Urothelium cell line (cell line): ENCODE measurements at places on chromosomes 6 and 20.

DNA sequence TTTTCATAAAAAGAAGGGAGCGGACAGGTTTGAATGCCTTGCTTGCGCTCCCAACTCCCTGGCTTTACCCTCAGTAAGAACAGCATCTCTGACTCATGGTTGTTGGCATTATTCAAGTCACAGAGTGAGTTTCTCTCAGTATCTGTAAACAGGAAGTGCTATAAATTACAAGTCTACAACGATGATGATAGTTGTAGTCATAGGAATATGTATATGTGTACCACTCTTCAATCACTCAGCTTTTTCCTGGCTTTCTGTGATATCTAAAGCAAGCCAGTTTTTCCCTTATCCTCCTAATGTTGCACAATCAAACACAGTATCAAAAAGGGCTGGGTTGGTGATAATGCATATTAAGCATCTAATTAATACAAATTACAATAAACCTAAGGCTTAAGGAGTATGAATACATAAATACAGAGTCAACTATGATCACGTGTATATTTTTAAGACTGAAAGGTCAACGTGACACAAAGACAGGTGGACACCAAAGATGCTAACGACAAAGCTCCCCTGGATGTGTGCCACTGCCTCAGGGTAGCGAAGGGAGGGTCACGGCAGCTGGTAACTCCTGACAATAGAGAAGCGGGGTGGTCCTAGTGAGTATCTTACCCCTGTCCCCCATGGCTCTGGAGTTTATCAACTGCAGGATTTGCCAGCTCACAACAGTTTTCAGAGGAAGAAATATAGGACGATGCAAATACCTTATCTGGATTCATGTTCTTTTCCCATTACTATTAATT lies 202.8 kb downstream of the BTBD9 start:
- DNase-seq = no peak

DNA sequence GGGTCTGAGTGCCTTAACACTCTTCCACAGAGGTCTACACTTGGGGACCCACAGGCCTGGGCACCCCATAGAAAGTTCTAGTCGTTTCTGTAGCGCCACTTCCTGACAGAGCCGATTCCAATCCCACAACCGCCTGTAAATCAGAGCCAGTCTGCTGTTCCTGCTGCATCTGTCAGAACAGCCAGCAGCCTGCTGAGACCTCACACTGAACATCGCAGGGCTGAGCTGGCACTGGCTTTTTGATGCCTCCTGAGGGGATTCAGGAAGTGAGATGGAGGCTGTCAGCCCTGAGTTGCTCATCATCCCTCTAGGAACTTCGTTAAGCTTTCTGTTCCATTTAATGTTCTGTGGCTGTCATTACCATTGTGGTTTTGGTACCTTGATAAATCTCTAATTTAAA lies 48.9 kb downstream of the DCBLD1 start:
- no peak for DNase-seq

DNA sequence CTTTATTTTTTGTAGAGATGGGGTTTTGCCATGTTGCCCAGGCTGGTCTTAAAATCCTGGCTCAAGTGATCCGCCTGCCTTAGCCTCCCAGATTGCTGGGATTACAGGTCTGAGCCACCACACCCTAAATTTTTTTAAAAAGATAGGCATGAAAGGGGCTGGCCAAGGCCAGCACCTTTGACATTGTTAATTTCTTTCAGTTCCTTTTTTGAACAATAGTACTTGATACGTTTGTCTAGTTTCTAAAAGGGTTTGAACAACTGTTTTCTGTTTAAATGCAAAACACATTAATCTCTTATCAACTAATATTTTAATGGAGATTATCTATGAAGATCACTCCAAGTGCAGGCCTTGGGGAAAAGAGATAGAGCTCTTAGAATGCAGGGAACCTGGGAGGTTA lies 37.6 kb upstream of the PTPRK start:
- no peak for DNase-seq

DNA sequence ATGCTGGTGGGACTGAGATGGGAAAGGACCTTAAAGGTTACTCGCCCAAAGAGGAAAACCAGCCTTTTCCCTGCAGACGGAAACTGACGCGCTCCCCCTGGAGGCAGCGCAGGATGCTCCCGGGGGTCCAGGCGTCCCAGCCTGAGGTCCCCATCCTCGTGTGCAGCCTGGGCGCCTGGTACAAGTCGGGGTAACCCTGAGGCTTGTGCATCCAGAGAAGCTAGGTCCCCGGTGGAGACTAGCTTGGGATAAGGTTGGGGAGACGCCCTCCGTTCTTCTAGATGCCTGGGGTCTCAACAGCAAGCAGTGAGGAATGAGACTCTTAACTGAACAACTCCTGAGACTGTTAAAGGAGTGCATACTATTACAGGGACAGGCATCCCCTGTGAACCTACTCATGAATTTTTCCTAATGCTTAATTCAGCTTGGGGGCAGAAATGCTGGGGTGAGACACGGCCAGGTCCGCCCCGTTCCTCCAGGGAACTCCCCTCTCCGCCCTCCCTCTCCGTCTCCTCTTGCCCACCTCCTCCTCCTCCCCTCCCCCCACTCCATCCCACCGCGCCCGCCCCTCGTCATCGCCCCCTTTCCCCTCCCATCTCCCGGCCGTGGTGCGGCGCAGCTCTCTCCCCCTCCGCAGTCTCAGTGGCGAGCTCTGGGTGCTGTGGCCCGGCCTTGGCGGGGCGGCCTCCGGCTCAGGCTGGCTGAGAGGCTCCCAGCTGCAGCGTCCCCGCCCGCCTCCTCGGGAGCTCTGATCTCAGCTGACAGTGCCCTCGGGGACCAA lies at the start of gene PRSS35:
TSS of gene PRSS35 (plus strand) at position 634 of the 781 bp plus-strand sequence. CDS start 10,908 bp downstream, outside the sequence.
- DNase-seq = peak; percentile 61

GRCh38 chr6:31728767-31729514 lies at the start of gene DDAH2:
DDAH2 (minus strand) TSS chr6:31729299; CDS start chr6:31729161, 138 bp downstream.
- no peak for DNase-seq

GRCh38 chr6:22146931-22147701 lies 149.7 kb downstream of the PRL start:
- DNase-seq = no peak

DNA sequence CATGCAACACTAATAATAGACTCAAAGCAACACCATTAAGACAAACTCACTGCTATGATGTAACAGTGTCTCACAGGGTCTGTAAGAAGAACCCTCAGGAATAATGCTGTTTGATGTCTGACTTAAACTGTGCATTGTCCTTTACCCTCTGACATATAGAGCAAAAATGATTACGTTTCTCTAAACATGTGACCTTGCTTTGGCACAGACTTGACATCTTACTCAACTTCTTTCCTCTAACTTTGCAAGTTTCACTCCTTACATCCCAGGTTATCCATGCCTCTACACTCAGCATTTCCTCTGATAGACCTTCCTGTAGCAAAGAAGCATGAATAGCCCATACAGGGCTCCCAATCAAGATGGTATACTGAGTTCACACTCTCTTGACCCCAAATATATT lies 252.7 kb downstream of the UST start:
- DNase-seq = no peak

- no peak for DNase-seq
Measured at GRCh38 chr6:159887146-159887545, 3.6 kb upstream of the MAS1 start.

- peak; percentile 91 for DNase-seq
Measured at GRCh38 chr20:47150403-47151152, 205.9 kb downstream of the ZMYND8 start.

GRCh38 chr6:56962441-56962840 lies 7.5 kb downstream of the BEND6 start:
- DNase-seq = no peak

DNA sequence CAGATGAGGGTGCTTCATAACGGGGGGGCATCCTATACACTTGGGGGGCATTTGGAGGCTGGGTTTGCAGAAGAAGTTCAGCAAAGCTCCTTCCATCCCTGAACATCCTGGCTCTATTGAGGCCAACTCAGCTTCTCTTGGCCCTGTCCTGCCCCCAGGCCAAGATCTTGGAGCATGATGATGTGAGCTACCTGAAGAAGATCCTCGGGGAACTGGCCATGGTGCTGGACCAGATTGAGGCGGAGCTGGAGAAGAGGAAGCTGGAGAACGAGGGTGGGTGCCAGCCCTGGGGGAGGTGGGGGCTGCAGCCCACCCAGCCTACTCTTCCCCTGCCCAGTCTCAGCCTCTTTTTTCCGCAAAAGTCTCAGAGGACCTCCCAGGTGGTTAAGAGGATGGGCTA lies 17.2 kb downstream of the GDAP1L1 start:
- no peak for DNase-seq

DNA sequence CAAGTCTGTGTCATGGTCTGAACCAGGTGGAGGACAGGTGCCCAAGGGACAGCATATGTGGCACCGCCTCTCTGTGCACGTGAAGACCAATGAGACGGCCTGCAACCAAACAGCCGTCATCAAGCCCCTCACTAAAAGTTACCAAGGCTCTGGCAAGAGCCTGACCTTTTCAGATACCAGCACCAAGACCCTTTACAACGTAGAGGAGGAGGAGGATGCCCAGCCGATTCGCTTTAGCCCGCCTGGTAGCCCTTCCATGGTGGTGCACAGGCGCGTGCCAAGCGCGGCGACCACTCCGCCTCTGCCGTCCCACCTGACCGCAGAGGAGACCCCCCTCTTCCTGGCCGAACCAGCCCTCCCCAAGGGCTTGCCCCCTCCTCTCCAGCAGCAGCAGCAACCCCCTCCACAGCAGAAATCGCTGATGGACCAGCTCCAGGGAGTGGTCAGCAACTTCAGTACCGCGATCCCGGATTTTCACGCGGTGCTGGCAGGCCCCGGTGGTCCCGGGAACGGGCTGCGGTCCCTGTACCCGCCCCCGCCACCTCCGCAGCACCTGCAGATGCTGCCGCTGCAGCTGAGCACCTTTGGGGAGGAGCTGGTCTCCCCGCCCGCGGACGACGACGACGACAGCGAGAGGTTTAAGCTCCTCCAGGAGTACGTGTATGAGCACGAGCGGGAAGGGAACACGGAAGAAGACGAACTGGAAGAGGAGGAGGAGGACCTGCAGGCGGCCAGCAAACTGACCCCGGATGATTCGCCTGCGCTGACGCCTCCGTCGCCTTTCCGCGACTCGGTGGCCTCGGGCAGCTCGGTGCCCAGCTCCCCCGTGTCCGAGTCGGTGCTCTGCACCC lies 109.5 kb upstream of the RAB32 start:
- DNase-seq = no peak
